ENCODE measurements at places on chromosomes 3 and 15.

GRCh38 chr15:60835020-60835419 is 356.1 kb upstream of the ICE2 start:
- no peak for DNase-seq

DNA sequence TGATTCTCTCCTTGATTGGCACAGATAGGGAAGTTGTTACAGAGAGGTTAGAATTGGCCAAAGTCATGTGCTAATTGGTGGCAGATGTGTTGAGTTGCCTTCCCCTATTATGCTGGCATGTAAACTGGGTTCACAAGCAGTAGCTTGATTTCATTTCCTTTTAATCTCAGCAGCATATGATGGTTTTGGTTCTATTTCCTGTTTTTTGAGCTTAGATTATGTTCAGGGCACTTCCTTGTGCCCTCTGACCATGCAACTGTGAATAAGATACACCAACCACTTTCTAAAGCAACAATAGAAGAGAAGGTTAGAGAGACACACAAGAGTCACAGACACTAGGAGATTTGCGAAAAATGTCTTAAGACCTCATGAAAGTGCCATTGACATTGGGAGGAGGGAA is 16.5 kb downstream of the HPS3 start:
- DNase-seq, result peak; percentile 7

DNA sequence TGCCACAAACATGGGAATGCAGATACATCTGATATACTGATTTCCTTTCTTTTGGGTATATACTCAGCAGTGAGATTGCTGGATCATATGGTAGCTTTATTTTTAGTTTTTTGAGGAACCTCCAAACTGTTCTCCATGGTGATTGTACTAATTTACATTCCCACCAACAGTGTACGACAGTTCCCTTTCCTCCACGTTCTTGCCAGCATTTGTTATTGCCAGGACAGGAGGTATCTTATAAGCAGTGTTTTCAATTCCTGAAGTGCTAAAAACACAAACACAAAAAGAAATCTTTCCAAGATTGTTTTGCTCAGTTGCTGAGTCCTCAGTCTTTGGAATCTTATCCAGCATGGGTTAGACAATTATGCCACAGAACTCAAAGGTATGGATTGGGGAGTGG is 13.5 kb downstream of the GTF2E1 start:
- DNase-seq, result no peak

DNA sequence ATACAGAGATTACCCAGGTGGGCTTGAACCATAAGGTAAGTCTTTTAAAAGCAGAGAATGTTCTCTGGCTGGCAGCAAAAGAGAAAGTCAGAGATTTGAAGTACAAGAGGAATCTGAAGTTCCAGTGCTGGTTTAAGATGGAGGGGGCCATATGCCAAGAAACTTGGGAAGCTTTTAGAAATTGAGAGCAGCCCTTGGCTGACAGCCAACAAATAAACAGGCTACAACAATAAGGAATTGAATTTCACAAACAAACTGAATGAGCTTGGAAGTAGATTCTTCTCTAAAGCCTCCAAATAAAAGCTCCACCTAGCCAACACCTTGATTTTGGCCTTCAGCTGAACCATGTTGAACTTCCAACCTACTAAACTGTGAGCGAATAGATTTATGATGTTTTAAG is 85.7 kb downstream of the TRIM42 start:
- DNase-seq, result no peak

GRCh38 chr3:158712443-158712842 is 19.8 kb downstream of the RARRES1 start:
- DNase-seq, result no peak

GRCh38 chr15:38354315-38354929 is 99.5 kb upstream of the FAM98B start:
- peak; percentile 40 for DNase-seq

GRCh38 chr3:184710870-184711492 is 883 bp downstream of the MAGEF1 start:
- peak; percentile 18 for DNase-seq

DNA sequence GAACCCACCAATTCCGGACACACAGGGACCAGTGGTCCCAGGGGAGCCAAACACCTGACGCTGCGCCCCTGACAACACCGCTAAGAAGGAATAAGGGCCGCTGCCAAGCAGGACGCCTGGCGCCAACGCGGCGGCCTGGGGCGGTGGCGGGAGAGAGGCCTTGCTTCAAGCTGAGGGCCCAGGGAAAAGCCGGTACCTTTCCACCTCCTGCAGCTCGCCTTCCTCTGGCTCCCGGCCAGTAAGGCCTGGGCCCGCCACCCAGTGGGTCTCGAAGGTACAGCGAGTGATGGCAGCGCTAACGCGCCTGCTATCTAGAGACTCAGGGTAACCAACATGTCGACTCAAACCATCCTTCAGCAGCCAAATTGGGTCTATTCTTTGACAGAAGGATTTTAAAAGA is 1074.1 kb downstream of the SI start:
- no peak for DNase-seq

GRCh38 chr3:126051234-126051633 is 32.7 kb downstream of the SLC41A3 start:
- DNase-seq, result no peak

DNA sequence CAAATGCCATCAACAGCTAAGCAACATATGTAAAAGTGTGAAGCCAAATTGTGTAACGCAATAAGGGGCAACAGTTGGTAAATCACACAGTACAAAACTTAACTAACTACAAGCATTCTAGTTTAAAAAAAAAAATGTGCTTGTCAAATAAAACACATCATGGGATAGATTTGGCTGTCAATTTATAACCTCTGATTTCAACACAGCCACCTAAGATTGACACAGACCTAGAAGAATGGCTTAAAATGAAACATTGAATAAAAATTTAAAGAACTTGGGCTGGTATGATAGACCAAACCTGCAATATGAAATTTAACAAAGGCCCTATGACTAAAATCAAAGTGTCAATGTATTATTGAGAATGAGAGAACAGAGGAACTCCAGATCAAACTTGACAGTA is 148.4 kb downstream of the NR1I2 start:
- no peak for DNase-seq

- no peak for DNase-seq
Measured at GRCh38 chr3:13308380-13308801, 111.7 kb downstream of the NUP210 start.

GRCh38 chr3:100104817-100105413 is 9.4 kb downstream of the FILIP1L start:
- no peak for DNase-seq

DNA sequence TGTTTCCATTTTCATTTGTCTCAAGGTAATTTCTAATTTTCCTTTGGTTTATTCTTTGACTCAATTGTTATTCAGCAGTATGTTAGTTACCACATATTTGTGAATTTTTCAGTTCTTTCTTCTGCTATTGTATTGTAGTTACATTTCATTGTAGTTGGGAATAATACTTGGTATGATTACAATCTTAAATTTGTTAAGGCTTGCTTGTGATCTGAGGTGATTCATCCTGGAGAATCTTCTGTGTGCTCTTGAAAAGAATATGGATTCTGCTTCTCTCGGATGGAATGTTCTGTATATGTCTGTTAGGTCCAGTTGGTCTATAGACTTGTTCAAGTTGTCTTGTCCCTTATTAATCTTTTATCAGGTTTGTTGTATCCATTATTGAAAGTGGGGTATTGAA is 63.4 kb upstream of the VEPH1 start:
- no peak for DNase-seq

GRCh38 chr15:73758461-73758860 is 5.3 kb upstream of the INSYN1 start:
- DNase-seq, result no peak

DNA sequence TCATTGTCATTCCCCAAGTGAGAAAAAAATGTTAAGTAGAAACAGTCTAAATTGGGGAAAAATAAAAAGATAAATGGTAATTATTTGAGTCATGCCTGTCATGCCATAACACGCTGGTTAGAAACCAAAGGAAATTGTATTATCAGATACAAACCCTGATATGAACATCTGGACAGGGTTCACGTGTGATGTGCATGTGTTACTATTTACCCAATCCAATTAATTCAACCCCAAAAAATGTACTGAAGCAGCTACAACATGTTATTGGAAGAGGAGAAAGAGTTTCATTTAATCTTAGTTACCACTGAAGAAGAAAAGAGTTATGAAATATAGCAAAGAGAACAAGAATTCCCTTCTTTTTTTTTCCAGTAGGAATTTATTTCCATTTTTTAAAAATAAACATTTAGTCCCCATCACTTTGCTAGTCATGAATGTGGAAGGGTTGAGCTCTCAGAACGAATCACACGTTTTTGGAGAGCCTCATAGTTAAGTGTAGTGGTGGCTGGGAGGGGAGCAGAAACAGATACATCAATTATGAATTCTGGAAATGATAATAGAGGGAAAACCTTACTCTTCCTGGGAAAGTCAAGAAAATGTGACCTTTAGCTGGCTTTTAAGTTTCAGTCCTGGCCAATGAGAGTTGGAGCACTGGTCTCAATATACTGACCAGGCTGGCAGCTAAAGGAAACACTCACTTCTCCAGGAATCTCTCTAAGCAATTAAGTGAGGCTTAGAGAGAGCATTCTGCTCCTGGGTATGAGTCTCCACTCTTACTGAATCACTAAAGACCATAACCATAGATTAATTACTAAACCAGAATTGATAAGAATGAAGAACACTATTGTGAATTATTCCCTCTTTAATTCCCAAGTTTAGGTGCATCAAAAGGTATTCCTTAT is 796.5 kb downstream of the GRM7 start:
- no peak for DNase-seq

DNA sequence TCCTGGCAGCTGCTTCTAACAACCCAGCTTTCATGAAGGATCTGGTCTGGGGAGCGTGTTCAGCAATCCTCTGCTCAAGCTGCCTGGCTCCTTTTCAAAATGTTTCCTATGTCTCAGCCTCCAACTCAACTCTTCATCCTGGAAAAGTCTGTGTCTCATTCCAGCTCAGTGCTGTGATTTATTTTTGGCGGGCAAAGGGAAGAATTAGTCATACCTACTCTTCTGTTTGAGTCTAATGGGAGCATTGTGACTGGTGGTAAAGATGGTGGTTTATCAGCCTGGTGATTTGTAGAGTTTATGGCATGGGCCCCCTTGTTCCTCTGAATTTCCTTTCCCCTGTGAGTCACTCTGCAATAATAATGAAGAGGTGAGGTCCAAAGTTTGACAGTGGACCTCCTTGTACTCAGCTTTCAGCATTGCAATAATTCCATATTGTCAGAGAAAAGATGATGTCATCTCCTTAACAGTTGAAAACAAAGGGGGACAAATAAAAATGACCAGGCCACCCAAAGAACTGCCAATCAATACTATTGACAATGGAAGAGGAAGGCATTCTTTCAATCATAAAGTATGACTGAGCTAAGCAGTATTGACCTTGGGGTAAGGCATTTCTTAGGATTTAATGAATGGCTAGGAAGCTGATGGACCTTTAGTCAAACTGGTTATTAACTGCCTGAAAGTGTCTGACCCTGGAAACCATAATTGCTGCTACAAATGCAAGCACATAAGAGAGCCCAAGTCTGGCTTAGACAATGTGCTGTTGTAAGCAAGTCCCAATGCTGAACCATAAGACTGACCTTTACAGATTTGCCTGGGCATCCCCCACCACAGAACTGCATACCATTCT is 204.7 kb upstream of the MCTP2 start:
- no peak for DNase-seq

GRCh38 chr3:54360320-54360719 is 238.0 kb downstream of the CACNA2D3 start:
- no peak for DNase-seq

- no peak for DNase-seq
Measured at GRCh38 chr3:43014956-43015355, 35.8 kb downstream of the GASK1A start.

DNA sequence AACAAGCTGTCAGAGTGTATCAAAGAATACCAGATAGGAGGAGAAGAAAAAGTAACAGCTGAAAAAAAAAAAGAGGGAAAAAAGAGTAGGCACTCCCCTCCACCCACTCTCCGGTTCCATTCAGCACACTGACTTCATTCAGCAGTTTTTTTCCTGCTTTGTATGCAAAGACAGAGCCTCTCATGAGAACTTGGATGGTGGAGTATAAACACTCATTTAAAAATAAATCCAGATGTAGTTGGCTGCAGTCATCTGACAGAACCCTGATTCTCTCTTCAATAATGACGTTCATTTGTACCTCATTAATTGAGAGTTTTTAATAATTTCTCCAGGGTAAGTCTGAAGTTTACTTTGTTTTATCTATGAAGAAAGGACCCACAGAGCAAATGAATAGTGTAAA is 81.0 kb downstream of the TMEM108 start:
- no peak for DNase-seq

- DNase-seq, result no peak
Measured at GRCh38 chr3:187919544-187919943, 174.3 kb upstream of the BCL6 start.

DNA sequence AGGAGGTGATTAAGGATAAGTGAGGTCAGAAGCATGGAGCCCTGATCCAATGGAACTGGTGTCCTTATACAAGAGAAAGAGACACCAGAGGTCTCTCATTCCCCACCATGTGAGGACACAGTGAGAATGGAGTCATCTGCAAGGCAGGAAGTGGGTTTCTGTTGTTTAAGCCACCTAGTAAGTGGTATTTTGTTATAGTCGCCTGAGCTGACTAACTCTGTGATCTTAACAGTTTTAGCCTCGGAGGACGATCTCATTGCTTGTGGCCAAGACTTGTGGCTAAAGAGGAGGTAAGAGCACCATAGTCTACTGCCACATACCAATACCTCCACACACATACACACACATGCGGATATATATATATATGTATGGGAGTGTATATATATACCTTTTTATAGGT is 73.8 kb downstream of the MCTP2 start:
- no peak for DNase-seq

GRCh38 chr3:13563911-13564310 is 15.0 kb downstream of the FBLN2 start:
- no peak for DNase-seq

DNA sequence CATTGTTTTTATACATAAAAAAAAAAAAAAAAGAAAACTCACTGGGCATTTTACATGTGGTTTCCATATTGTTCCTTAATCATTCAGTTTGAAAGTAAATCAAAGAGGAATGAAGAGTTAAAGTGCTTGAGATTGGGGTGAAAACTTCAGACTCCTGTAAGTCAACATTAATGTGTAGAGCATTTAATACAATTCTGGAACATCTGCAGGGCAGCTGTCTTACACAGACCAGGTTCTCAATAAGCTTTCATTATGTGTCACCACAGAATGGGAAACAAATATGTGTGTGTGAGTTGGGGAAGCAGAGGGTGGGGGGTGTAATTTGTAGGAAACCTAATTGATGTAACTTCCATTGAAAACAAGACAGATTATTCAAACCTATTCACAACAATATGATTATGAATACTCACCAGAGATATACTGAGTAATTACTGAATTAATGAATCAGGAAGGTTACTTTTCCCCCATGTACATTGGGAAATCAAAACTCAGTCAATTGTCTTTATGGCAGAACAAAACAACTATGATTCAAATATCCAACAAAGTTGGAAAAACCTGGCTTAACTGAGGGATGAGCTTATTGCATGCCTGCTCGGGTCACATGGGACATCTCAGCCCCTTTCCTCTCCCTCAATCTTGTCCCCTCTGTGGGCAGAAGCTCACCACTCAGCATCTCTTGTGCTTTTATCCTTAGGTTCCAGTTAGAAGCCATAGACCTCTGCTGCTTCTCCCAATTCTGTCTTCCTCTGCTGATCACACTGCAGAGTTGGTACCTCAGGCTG is 281.2 kb upstream of the THBS1 start:
- DNase-seq, result no peak

All from CD4-positive, alpha-beta T cell treated with Interleukin-6 at 100 ng/mL for 8 hours (primary cell).